ENCODE measurements at places on chromosomes 6 and 20.

DNA sequence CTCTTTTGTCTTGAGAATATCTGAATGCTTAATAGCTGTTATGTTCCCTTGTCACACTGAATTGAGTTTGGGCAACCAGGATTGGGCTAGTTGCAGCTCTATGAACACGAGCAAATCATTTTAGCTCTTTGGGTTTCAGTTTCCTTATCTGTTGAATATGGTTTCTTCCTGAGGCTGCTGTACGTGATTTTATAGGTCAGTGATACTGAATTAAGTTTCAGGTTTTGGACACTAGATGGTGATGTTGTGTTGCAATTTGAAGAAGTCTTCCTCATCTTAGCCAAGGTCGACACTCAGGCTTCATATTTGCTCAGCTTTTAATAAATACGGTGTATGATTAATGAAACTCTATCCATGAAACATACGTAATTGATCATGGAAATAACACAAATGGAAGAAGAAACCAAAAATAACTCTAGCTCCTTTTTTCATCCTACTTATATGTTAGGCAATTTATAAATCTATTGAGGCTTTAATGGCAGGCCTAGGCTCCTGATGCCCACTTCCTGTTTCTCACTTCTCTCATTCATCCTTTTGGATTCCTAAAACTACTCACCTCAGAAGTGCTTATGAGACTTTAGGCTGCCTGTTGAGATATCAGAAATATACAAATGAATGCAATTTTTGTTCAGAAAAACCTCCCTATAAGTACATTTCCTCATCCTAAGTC lies 354.1 kb upstream of the MAP3K7 start:
- peak; percentile 55 for DNase-seq

GRCh38 chr20:41030061-41030460 lies 1.4 kb downstream of the TOP1 start:
- DNase-seq: no peak

GRCh38 chr6:715709-716491 lies 23.0 kb upstream of the EXOC2 start:
- no peak for DNase-seq

GRCh38 chr20:21017528-21018085 lies 88.6 kb downstream of the LINC00237 start:
- no peak for DNase-seq

DNA sequence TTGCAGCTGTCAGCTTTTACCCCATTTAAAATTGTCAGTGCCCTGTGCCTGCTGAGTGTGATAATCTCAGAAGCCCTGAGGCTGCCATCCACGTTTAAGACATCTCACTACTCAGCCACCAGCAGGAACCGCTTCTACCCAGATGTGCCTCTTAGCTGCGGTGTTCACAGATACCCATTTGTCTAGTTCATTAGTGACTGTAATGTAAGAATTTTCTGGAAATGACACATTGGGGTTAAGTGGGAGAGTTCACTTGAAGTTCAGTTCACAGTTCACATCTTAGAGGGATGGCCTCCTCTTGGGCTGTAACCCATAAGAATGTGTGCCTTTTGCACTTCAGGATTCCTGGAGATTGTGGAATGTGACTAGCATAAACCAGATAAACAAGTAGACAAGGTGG lies 477.7 kb downstream of the BTBD3 start:
- no peak for DNase-seq

- no peak for DNase-seq
Measured at GRCh38 chr20:50815162-50815989, 20.5 kb downstream of the BCAS4 start.

DNA sequence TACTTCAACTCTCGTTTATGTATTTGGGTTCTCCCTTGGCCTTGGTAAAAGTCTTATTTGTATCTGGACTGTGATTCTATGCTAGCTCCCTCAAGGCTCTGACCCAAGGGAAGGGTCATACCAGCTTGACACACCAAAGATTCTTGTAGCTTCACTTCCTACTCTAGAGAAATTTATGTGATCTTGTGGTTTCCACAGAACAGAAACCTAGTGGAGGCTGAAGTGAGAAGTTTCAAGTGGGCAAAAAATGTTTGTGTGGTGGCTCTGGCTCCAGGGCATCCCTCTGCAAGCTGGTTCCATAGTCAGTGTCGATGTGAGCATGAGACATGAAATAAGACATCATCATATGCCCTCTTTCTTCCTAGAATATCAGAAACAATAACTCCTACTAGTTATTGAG lies 48.1 kb upstream of the TNFRSF21 start:
- no peak for DNase-seq

Data from NCI-H1694 treated with DMSO at 0.1 percent for 48 hours (cell line).